ENCODE measurements at places on chromosomes 5 and 9.

DNA sequence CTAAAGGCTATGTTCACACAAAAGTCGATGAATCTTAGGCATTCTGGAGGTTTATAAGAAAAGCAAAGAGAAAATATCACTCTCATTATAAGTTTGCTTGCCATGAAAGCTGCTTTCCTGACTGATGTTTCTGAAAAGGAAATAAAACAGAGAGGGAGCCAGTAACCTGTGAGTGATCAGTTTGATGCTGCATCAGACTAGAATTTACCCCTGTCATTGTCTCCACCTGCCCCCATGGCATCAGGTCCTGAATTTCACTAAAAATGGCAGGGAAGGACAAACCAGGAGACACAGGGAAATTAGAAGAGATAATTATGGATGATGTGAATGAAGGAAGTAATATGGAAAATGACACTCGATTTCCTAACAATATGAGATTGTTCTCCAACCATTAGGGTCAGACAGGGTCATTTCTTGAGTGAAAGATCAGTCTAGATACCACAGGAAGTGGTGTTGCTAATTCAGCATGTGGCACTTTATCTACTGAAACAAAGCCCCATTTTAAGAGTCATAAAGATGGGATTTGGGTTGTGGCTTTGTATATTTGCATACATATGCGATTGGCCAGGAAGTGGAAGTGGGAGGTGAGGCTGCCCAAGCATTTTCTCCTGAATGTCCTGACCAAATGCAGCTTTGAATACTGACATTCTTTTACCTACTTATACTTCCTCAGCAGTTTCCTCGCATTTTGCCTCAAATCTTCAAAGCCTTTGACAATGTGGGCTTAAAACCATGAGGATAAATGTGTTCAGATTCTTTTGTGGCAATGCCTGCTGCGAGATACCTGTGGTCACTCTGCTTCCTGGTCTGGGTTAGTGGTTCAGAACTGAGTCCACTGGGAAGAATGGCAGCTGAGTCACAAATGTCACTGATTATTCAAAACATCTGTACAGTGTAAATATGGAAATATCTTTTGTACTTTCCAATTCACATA, 29.7 kb downstream of the MEGF10 start:
- no peak for DNase-seq

DNA sequence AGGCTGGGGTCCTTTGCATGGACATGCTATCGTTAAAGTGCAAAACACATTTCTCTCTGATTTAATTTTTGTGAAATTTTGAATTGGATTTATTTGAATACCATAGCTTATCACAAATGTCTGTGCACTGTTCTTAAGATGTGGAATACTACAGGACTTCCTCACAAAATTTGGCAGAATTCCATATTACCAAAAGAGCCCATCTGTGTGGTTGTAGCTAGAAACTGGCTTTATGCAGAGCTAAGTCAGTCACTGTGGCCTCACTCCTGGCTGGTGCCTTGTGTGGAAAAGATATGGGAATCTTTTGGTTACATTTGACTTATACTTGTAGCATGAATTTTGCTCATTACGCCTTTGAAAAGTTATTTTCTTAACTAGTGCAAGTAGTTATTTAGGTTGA, 35.5 kb downstream of the ACO1 start:
- no peak for DNase-seq

GRCh38 chr5:158563760-158564390, 535.8 kb downstream of the EBF1 start:
- DNase-seq: no peak

- no peak for DNase-seq
Measured at GRCh38 chr5:117261948-117262571, 687.4 kb upstream of the SEMA6A start.

GRCh38 chr9:6827439-6828145, 69.8 kb downstream of the KDM4C start:
- peak; percentile 22 for DNase-seq
